ENCODE measurements at places on chromosomes 1 and 21.
A peak's percentile ranks its signal among the peaks of the same experiment; 100 is the strongest.

DNA sequence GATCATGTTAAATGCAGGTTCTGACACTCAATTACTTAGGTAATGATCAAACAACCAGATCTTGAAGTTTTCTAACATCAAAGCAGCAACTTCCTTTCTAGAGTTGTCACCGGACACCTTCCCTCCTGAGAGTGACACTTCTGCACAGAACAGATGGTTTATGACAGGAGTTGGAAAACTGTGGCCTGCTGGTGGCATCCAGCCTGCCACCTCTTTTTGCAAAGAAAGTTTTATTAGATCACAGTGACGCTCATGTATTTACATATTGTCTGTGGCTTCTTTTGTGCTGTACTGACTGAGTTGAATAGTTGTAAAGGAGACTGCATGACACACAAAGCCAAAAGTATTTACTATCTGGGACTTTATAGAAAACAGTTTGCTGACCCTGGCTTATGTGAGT, 28.3 kb downstream of the DDR2 start:
- no peak for DNase-seq

GRCh38 chr1:155002464-155003226, at the start of gene ZBTB7B:
TSS of gene ZBTB7B (plus strand) at chr1:155002802. CDS start at chr1:155014661, 11,859 bp downstream.
- DNase-seq, result no peak

GRCh38 chr1:159779403-159779851, 1.3 kb upstream of the DUSP23 start:
- DNase-seq, result no peak

DNA sequence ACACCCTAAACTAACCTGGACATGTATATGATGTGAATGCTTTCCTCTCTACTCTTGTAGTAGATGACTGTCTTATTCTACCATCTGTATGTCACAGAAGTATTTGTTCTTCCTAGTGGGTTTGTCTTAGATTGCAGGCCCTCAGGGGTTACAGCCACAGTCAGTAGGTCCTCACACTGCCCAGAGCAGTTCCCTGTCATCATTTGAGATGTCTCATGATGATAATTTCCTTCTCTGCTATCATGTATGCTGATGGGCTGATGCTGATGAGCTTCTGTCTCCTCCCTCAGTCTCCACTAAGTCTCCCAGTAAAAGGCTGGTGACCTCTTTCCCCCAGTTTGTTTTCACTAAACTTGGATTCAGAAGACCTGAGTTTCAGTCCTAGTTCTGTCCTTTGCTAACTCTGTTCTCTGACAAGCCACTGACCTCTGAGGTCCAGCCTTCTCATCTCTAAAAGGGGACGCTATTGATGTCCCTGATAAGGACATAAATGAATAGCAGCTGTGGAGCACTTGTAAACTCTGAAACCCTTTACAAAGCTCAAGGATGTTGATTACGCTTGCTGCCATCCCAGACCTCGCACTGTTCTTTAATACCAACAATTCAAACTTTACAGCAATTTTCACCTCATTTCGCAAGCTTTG, 3.1 kb upstream of the ETV3 start:
- DNase-seq, result no peak

DNA sequence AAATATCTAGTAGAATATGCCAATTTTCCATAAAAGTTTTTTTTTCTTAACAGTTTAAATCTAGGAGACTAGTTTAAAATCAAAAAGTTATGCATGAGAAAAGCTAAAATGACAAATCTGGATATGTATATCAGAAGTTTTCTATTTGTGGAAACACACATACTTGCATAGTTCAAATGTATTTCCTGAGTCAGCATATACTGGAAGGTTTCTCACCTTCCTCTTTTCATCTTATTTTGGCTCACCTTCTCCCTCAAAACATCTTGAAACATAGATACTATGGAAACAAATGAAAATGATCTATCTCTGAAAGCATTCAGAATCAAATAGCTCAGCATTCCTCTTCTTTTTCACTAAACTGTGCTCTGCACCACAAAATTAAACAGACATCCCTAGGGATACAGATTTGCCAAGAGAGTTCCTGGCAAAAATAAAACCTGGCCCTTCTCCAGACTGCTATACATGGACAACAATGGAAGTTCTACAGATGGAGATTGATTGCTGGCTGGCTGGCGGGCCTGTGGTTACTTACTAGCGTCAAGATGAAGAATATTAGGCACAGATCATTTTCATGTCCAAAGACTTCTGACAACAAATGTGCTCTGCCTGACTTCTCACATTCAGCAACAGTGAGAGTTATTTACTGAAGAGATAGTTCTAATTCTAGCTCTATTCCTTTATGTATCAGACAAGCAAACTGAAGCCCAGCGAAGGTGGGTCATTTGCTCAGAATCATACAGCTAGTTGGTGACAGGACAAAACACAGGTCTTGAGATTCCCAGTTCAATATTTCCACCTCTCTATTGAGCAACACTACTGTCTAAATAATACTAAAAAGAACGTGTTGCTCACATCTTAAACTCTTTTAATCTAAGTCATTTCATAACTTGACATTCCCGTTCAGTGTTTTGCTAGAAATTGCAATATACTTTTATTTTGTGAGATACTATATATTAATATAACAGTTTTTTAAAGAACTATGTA, 26.6 kb downstream of the DIPK1A start:
- peak; percentile 84 for DNase-seq

DNA sequence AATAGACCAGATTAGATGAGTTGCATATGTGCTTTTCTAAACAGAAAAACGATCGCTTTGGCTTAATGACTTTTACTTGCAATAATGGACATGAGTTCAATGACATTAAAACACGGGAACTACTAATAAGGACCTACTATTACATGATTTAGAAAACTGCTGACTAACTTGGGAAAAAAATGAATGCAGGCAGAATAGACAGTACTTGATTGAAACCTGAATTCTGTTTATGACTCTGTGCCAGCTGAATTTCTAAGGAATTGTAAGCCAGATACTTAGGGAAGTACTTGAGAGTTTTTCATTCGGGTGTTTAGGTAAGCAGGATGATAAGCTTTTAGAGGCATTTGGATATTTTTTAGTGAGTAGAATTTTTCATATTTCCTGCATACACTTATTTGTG, 12.0 kb downstream of the ADGRL2 start:
- no peak for DNase-seq

- DNase-seq, result no peak
Observed at GRCh38 chr1:217605390-217605789, 25.5 kb downstream of the GPATCH2 start.

DNA sequence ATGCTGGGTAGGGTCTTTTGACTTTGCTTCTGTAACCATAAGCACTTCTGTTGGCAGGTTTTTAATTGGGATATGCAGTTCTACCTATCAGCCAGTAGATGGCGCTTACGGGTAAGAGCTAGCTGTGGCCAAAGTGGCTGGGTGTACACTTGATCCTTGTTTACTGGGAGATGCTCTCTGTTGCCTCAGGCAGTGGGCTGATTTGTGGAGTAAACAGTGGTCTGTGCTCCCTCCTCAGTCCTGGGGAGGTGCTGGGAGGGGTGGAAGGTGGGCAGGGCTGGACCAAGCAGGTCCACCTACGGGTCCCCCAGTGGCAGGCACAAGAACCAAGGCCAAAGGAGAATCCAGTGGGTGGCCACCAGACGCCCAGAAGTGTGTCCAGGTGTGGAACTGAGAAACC, 43.4 kb downstream of the RALGPS2 start:
- peak; percentile 20 for DNase-seq

DNA sequence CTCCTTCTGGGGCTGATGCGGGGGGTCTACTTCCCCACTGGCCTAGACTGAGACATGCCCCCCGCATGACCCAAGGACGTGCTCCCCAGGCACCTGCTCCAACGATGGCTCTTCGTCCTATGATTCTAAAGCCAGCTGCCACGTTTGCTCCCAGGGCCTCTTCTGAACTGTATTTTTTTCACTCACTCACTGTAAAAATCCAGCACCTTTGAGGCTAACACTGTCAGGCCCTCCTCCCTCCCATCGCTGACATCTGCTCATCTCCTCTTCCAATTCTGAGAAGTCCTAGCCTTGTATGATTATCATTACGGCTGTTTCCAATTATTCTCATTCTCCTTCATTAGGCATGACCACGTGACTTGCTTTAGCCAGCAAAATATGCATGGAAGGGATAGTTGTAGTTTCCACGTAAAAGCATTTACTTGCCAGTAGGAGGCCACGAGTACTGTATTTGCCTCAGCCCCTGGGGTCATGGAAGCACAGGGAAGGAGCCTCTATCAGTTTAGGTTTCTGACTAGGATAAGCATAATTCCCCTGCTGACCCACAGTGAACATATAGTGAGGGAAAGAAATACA, 19.1 kb upstream of the EDN2 start:
- DNase-seq, result peak; percentile 64

- no peak for DNase-seq
Observed at GRCh38 chr1:67630438-67631045, 54.5 kb upstream of the GADD45A start.
